NCI-H1436 treated with DMSO at 0.1 percent for 48 hours (cell line): ENCODE measurements at places on chromosomes 16 and 17.

- DNase-seq: no peak
These were observed 20.4 kb downstream of the CA4 start for GRCh38 chr17:60169921-60170817.

GRCh38 chr17:74543891-74544760 is 1.8 kb downstream of the CD300C start:
- no peak for DNase-seq

- DNase-seq: no peak
These were observed 18.4 kb downstream of the BAIAP2 start for GRCh38 chr17:81053041-81053970.

GRCh38 chr16:66474750-66475199 is 47.7 kb downstream of the BEAN1 start:
- peak; percentile 26 for DNase-seq

DNA sequence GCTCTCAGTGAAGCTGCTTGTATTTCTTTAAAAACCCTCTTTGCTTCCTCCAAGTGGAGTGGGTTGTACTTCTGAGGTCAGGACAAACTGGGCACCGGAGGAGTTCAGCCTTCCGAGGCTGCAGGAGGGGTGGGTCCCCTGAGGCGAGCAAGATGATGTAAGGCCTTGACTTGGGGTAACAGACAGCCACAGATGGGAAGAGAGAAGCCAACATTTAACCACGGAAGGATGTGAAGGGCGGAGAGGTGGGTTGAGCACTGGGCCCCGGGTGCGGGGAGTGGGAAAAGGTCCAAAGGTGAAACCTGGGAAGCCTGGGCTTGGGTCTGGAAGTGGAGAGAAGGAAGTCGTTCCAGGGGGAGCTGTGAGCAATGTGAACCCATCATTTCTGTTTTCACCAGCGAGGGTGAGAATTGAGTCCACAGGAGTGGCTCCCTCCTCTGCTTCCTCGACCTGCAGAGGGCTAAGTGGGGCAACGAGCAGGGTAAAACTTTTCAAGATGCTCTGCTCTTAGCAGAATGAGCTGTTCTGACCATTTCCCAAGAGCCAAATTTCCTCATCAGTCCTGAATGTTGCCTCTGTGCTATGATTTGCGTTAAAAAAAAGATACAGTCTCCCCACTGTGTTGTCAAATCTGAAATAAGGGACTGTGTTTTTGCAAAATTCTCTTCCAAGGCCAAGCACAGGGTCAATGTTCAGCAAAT is 137.7 kb upstream of the CRHR1 start:
- DNase-seq: no peak

DNA sequence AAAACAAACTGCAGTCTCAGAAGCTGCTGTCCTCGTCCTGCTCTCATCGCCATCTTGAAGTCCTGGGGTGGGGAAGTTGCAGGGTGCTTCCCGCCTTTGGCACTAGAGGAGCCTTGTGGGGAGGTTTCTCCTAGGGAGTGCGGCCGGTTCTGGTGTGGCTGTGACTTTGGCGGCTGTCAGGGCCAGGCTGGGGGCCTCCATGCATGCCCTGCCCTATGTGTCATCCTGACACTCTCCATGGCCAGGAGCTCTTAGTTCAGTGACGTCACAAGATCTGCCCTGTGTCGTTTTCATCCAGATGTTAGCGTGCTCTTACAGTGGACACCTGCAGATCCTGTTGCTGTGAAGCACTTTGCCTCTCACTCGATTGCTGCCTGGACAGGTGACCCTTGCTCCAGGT is 49.6 kb downstream of the PLD6 start:
- no peak for DNase-seq

DNA sequence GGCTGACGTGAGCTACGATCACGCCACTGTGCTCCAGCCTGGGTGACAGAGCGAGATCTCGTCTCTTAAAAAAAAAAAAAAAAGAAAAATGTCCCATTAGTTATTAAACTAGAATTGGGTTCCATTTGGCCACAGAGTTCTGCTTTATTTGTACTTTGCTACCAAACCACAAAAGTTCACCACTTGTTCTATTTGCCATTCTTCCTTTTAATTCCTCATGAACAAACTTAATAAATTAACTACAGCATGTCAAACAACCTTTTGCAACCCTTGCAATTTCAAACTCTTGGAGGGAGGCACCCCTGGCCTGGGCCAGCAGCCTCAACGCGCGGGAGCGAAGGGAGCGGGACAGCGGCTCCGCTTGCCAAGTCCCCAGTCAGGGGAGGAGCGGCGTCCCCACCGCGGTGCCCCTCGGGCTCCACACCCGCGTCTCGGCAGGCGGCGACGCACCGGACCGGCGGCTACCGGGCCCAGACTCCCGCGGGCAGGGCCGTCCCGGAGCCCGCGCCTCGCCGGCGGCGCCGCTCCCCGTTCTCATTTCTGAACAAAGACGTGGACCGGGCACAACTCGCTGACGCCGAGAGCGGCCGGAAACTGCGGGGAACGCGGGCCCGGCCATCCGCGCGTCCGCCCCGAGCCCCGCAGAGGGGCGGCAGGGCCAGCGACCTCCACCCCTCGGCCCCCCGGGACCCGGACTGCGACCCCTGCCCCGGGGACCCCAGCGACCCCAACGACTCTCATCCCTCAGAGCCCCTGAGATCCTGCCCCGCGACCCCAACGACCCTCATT is 775 bp downstream of the CYTH1 start:
- DNase-seq: no peak

- DNase-seq: no peak
These were observed 67.1 kb downstream of the ARHGAP44 start for GRCh38 chr17:12856416-12856815.

GRCh38 chr16:77276661-77277060 is 77.5 kb downstream of the SYCE1L start:
- DNase-seq: no peak
